ENCODE measurements at places on chromosomes 5 and 9. TPM values are rescaled to one million over a fixed set of nuclear protein-coding genes. Genes with fewer than 3 reads are reported as not detected.
A peak's percentile ranks its signal among the peaks of the same experiment; 100 is the strongest.

DNA sequence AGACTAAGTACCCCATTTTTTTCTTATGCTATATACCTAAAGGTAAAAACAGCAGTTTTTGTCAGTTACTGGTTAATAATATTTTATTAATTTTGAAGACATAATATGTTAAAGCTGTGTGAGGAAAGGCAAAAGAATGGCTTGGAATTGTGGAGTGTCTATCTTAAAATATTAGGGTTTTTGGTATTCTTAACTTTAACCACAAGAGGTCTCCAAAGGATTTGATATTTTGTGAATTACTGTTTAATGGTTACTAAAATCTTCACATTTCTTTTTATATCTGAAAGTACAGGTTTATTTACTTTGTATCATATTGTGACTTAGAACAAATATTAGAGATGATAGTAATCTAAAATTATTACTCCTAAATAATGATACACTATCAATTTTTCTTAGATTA is 32.0 kb upstream of the DHFR start:
- no peak overlapping the region for H3K27ac ChIP-seq
- H3K36me3 ChIP-seq: no peaks in the 10 kb centered on the region
- no peaks in the 10 kb centered on the region for H3K4me1 ChIP-seq
- no peak for DNase-seq

DNA sequence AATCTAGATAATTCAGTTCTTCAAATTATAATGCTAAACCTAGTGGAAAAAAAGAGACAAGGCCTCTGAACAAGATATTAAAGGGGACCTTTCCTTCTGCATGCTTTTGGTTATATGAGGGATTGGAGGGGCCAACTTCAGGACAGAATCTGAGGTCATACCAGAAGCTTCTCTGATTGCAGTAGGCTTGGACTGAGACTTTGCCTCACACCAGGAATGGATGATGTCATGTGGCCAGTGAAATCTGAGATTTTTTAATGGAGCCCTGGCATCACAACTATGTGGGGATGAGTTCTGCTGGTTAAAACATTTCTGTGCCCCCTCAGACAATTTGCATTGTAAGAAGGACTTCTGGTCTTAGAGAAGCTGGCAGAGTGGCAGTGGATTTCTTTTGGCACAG is 88.6 kb downstream of the ANGPTL2 start:
- H3K27ac ChIP-seq: no peak overlapping the region
- H3K36me3 ChIP-seq: no peaks in the 10 kb centered on the region
- H3K27me3 ChIP-seq: no peaks in the 10 kb centered on the region
- no peak overlapping the region for H3K4me3 ChIP-seq

TLX3 gene
- not detected for total RNA-seq

- H3K27ac ChIP-seq: no peak overlapping the region
- no peaks in the 10 kb centered on the region for H3K36me3 ChIP-seq
- DNase-seq: no peak
- no peaks in the 10 kb centered on the region for H3K27me3 ChIP-seq
- no peaks in the 10 kb centered on the region for H3K4me1 ChIP-seq
Observed at GRCh38 chr5:43232943-43233833, 41.2 kb downstream of the NIM1K start.

SYK gene
- 4.5 TPM for total RNA-seq

- H3K4me1 ChIP-seq: no peaks in the 10 kb centered on the region
- no peaks in the 10 kb centered on the region for H3K36me3 ChIP-seq
- no peak for DNase-seq
- no peaks in the 10 kb centered on the region for H3K27me3 ChIP-seq
Observed at GRCh38 chr9:69339620-69340019, 14.6 kb downstream of the ENTREP1 start.

IL7R gene
- total RNA-seq: 13.5 TPM

PCDH1 gene
- total RNA-seq: 49.2 TPM

DNA sequence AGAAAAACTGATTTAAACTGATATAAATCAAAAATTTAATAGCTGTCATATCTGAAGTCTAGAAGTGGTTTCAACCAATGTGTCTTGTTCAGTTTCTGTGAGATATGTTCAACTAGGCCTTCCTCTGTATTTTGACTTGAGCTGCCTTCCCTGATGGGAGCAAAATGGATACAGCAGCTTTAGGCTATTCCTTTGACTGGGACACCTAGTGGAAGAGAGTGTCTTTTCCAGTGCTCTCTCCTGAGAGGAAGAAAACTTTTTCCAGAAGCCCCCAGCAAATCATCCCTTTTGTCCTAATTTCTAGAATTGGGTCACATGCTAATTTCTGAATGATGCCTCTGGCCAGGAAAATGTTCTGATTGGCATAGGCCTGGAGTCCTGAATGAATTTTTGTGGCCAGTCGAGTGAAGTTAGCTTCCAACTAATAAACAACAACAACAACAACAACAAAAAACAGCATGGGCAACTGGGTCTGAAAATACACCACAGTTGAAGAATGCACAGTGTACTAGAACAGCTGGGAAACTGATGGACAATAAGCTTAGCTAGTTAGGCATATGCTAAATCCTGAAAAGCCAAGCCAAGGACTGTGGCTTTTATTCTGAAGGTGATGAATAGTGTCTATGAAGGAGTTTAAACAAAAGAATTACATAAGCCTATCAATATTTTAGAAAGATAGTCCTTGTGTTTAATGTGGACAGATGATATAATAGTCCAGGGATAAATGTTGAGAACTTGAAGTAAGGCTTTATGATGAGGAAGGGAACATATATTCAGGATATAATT is 125.7 kb downstream of the FBN2 start:
- no peak overlapping the region for H3K4me3 ChIP-seq
- H3K36me3 ChIP-seq: no peaks in the 10 kb centered on the region
- H3K4me1 ChIP-seq: no peaks in the 10 kb centered on the region
- H3K27ac ChIP-seq: no peak overlapping the region
- H3K27me3 ChIP-seq: no peaks in the 10 kb centered on the region

IFNA2 gene
- not detected for total RNA-seq

DNA sequence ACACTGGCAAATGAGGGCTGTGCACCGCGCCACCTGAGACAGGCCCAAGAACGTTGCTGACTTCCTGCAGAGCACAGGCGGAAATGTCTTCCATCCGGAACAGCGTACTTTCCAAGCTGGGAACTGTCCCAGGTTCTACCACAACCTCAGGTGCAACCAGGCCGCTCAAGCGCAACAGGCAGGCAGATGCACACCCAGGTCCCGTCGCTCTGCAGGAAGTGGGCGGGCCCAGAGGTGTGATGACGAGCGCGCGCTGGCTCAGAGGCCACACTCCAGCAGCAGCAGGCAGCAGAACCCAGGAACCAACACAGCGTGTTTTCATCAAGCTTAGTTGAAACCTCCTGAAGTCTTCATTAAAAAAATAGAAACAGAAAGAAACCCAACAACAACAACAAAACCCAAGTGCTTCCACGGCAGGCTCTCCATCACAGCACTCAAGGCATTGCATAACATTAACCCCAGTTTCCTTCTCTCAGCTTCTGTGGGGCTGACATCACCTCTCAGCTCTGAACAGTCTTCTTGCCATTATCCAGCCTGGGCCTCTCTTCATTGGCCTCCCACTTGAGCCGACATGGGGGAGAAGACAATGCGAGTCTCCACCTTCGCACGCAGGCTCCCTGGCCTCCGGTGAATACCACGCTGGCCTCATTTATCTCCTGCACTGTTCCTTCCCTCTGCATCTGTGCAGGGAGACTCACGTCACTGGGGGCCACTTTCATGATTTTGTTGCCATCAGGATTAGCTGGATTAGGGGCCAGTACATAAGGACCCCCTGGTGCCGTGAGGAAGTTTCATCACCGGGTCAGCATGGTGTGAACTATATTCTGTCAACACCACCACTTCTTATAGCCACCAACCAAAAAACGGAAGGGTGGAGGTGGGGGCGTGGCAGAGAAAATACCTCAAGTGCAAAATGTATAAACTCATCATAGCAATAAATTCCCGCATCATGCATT is 22.1 kb downstream of the PTCH1 start:
- DNase-seq: peak; percentile 82
- no peak overlapping the region for H3K27ac ChIP-seq
- H3K36me3 ChIP-seq: no peaks in the 10 kb centered on the region

FUT7 gene
- not detected for total RNA-seq

GRCh38 chr5:3996707-3997336 is 401.2 kb downstream of the IRX1 start:
- H3K27me3 ChIP-seq: no peaks in the 10 kb centered on the region
- no peak for DNase-seq
- H3K36me3 ChIP-seq: no peaks in the 10 kb centered on the region
- H3K4me3 ChIP-seq: no peak overlapping the region

DNA sequence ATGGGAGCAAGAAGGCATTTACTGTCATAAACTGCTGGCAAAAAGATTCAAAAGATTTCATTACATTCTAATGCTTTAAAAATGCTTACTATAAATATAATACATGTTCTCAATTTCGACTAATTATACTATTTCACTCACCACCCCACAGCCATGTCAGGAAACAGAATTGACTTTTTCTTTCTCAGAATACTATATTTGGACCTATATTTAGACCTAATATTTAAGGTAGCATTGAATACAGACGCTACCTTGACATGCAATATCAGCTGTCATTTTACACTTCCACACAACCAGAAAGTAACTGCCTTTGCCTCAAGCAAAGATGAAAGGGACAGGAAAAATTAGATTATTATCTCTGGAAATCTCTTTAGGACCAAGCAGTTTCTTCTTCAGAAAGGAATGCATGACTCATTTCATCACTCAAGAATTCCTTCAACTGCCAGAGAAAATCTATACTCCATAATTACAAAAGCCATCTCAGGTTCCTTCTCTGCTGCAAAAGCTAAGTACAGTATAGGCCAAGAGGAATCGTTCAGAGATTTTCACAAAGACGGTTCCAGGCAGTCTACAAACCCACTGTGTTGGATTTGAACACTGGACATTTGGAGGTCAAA is 11.8 kb upstream of the UBE2QL1 start:
- no peak overlapping the region for H3K27ac ChIP-seq
- H3K4me1 ChIP-seq: no peaks in the 10 kb centered on the region
- no peaks in the 10 kb centered on the region for H3K36me3 ChIP-seq
- no peak for DNase-seq
- H3K27me3 ChIP-seq: peaks cover 3% of the 10 kb centered on the region
- H3K4me3 ChIP-seq: no peak overlapping the region

- no peak overlapping the region for H3K27ac ChIP-seq
- no peaks in the 10 kb centered on the region for H3K36me3 ChIP-seq
- H3K27me3 ChIP-seq: no peaks in the 10 kb centered on the region
- no peak for DNase-seq
Observed at GRCh38 chr9:116975126-116975525, 288.0 kb downstream of the TRIM32 start.

DNA sequence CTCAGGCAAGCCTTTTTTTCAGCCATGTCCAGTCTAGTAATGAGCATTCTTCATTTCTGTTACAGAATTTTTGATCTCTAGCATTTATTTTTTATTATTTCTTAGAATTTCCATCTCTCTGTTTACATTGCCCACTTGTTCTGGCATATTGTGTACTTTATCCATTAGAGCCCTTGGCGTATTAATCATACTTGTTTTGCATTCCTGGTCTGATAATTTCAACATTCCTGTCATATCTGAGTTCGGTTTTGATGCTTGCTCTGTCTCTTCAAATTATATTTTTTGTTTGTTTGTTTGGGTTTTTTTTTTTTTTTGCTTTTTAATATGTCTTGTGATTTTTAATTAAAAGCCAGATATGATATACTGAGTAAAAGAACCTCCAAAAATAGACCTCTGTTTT is 23.0 kb upstream of the JAK2 start:
- H3K4me3 ChIP-seq: no peak overlapping the region
- H3K27ac ChIP-seq: no peak overlapping the region
- no peaks in the 10 kb centered on the region for H3K36me3 ChIP-seq
- no peaks in the 10 kb centered on the region for H3K4me1 ChIP-seq
- no peak for DNase-seq

MZB1 gene
- total RNA-seq: 4.3 TPM

SSNA1 gene
- 114 TPM for total RNA-seq

DNA sequence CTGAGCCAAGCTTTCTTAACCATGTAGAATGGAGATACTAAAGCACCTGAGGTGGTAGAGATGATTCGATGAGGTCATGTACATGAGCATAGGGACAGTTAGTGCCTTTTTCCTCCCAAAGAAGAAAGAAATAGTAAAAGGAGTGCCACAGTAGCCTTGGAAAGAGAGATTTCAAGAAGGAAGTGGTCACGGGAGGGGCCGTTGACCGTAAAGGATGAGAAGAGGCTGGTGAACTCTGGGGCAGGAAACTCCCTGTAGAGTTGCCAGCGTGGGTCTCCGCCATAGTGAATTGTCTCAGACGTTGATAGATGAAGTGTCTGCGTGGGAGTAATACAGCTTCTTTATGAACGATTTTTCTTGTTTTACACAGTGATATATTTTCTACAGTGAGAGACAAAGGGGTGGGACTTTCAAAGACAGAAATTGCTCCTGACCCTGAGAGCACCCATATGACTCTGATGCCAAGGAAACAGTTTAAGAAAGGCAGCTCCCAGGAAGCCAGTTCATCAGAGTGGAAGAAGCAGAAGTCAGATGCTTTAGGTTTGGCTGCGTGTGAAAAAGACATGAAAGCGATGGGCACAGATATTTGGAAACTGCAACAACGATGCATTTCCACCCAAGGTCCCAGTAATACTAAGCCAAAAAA is 41.3 kb downstream of the UGCG start:
- no peaks in the 10 kb centered on the region for H3K27me3 ChIP-seq
- H3K4me1 ChIP-seq: no peaks in the 10 kb centered on the region
- DNase-seq: no peak
- no peak overlapping the region for H3K27ac ChIP-seq

- peak within 1 kb of the TSS; percentile 56 for H3K4me3 ChIP-seq
- H3K27me3 ChIP-seq: no peaks in the 10 kb centered on the region
- peaks cover 25% of the 10 kb centered on the region for H3K4me1 ChIP-seq
- H3K36me3 ChIP-seq: no peaks in the 10 kb centered on the region
- DNase-seq: peak; percentile 86
Observed at GRCh38 chr9:134325813-134326723, at the start of gene RXRA. Gene RXRA, plus strand, starts transcription at chr9:134326455. Its CDS starts 177 bp downstream, at chr9:134326632.

- H3K4me1 ChIP-seq: no peaks in the 10 kb centered on the region
- no peak overlapping the region for H3K27ac ChIP-seq
- H3K27me3 ChIP-seq: no peaks in the 10 kb centered on the region
- no peak for DNase-seq
- H3K4me3 ChIP-seq: no peak overlapping the region
Observed at GRCh38 chr9:98043915-98044314, 12.6 kb upstream of the NANS start.

EGR1 gene
- total RNA-seq: 12.2 TPM

DNA sequence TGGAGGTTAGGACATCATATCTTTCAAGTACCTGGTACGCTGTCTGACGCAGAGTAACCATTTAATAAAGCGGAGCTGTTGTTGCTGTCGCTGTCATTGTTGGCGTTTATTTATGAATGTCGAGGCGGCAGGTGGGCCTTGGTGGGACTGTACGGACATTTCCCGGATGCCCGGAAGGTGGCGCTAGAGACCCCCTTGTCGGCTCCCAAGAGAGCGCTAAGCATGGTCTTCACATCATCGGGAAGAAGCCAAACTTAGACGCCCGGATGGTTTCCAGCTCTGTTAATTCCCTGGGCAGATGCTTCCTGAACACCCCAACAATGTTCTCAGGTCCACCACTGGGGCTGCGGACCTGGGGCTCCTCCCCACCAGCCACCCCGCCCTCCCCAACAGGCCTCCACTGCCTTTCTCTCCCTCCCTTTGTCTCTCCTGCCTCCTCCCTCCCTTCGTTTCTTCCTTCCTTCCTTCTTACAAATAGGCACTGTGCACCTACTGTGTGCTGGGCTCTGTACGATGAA is 54.1 kb downstream of the DUSP1 start:
- H3K36me3 ChIP-seq: no peaks in the 10 kb centered on the region
- peak overlapping the region; percentile 11 for H3K27ac ChIP-seq
- DNase-seq: peak; percentile 76

Data from prostate gland (tissue), 2 donors.